Epithelial cell of proximal tubule (primary cell): ENCODE measurements at places on chromosomes 16 and 17. TPM values are rescaled to one million over a fixed set of nuclear protein-coding genes. Genes with fewer than 3 reads are reported as not detected.

The C16orf92 gene
- total RNA-seq, result not detected in 2 replicates

The WNT9B gene
- total RNA-seq, result 0.14 TPM in 1 of 2 replicates, not detected in the other

The ACTG1 gene
- 8,322 and 8,951 TPM in 2 replicates for total RNA-seq

The BAIAP3 gene
- total RNA-seq, result 1.5 and 3.9 TPM in 2 replicates

The CDRT15 gene
- not detected in 2 replicates for total RNA-seq

The HBA2 gene
- total RNA-seq, result not detected in 2 replicates

The SMIM22 gene
- total RNA-seq, result 0.98 and 12.2 TPM in 2 replicates

The ALOX12B gene
- total RNA-seq, result 0.35 TPM in 1 of 2 replicates, not detected in the other

The TNFRSF17 gene
- not detected in 2 replicates for total RNA-seq

The DCTPP1 gene
- 108 and 136 TPM in 2 replicates for total RNA-seq

The SLC6A2 gene
- total RNA-seq, result not detected in 2 replicates

The FKBP10 gene
- total RNA-seq, result 106 and 143 TPM in 2 replicates

The CTRB2 gene
- total RNA-seq, result not detected in 2 replicates

The NPIPB6 gene
- total RNA-seq, result 0.07 and 0.29 TPM in 2 replicates

The SGF29 gene
- total RNA-seq, result 17.4 and 18.7 TPM in 2 replicates

The KRT23 gene
- total RNA-seq, result 13.4 and 17.1 TPM in 2 replicates

The ABCA6 gene
- total RNA-seq, result 0.06 TPM in 1 of 2 replicates, not detected in the other

The KRTAP2-4 gene
- total RNA-seq, result not detected in 2 replicates

The CIITA gene
- 0.14 TPM in 1 of 2 replicates, not detected in the other for total RNA-seq

The SLC13A2 gene
- not detected in 2 replicates for total RNA-seq

The NMRAL1 gene
- 120 and 177 TPM in 2 replicates for total RNA-seq

GRCh38 chr16:23434380-23434779 is 18.6 kb downstream of the COG7 start:
- DNase-seq, result peak; percentile 22

DNA sequence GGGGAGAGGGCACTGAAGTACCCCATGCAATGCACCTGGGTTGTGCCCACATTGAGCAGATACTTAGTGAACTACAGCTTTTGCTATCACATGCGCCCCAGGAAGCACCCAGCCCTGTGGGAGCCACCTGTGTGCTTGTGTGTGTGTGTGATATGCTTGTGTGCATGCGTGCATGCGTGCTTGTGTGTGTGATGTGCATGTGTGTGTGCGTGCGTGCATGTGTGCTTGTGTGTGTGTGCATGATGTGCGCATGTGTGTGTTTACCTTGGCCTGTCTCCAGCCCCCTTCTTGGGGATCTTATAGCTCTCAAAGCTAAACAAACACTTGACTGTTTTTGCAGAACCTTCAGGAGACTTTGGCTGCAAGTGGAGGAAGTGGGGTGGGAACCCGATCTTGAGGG is 841 bp downstream of the C16orf89 start:
- no peak for DNase-seq

- DNase-seq, result no peak
Observed at GRCh38 chr17:55210292-55210691, 54.5 kb upstream of the HLF start.

DNA sequence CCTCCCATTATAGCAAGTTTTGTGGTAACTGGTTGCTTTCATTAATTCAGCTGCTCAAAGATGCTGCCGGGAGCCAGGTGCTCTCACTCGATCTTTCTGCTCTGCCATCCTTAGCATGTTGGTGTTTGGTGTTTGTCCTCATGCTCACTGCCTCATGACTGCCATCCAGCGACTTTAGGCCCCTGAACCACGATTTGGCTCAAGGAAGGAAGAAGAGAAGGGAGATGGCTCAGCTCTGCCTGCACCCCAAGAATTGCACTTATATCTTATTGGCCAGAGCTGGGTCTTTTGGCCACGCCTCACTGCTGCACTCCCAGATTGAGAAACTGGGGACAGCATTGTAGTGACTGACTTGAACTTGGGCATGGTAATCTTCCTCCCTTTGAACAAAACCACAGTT is 52.7 kb downstream of the ARSG start:
- DNase-seq, result no peak

- DNase-seq, result no peak
Observed at GRCh38 chr17:61331178-61331577, 68.5 kb upstream of the TBX2 start.

DNA sequence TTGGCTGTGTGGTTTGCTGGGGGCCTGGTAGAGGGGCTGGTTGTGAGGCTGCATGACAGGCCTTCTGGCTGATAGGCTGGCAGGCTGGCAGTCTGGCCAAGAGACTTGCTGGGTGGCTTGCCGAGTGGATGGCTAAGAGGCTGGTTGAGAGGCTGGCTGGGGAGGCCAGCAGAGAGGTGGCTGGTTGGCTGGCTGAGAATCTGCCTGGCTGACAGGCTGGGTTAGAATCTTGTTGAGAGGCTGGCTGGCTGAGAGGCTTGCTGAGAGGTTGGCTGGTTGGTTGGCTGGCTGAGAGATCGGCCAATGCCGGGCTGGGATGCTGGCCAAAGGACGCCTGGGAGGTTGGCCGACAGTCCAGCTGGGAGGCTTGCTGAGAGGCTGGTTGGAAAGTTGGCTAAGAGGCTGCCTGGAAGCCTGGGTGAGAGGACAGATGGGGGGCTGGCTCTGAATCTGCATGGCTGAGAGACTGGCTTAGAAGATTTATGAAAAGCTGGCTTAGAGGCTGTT is 35.9 kb upstream of the ACSM2B start:
- DNase-seq, result no peak

DNA sequence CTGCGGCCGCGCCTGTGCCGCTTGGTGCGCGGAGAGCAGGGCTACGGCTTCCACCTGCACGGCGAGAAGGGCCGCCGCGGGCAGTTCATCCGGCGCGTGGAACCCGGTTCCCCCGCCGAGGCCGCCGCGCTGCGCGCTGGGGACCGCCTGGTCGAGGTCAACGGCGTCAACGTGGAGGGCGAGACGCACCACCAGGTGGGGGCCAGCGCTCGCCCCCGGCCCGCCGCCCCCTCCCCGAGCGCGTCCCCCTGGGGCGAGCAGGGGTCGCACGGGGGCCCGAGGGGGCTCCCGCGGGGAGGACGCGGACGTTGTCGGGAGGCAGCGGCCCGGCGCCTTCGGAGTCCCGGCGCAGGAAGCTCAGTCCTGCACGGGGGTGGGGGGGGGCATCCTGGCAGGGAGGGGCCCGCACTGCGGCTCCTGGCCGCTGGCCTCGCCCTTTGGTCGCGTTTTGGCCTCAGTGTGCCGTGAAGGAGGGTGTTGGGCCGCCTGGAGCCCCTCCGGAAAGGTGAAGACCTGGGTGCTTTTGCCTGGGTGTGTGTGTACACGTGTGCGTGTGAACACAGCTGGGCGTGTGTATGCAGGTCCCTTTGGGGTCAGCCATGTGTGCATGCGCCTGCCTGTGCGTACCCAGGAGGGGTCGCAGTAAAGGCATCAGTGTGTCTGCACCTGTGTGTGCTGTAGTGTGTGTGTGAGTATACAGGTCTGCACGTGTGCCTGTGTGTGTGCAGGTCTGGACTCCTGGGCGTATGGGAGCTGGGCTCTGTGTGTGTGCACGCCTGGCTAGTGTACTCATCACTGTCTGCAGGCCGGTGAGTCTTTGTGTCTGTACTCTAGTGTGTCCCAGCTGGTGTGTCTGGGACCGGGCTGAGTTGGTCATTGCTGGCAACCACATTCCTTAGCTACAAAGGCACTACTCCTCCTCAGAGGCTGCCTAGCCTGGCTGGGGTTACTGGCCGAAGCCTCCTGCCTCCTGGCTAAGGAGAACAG is 615 bp downstream of the NHERF2 start:
- no peak for DNase-seq

- DNase-seq, result no peak
Observed at GRCh38 chr17:45361976-45362375, 45.2 kb upstream of the MAP3K14 start.

GRCh38 chr16:70478169-70478568 is 23.8 kb downstream of the FCSK start:
- no peak for DNase-seq

DNA sequence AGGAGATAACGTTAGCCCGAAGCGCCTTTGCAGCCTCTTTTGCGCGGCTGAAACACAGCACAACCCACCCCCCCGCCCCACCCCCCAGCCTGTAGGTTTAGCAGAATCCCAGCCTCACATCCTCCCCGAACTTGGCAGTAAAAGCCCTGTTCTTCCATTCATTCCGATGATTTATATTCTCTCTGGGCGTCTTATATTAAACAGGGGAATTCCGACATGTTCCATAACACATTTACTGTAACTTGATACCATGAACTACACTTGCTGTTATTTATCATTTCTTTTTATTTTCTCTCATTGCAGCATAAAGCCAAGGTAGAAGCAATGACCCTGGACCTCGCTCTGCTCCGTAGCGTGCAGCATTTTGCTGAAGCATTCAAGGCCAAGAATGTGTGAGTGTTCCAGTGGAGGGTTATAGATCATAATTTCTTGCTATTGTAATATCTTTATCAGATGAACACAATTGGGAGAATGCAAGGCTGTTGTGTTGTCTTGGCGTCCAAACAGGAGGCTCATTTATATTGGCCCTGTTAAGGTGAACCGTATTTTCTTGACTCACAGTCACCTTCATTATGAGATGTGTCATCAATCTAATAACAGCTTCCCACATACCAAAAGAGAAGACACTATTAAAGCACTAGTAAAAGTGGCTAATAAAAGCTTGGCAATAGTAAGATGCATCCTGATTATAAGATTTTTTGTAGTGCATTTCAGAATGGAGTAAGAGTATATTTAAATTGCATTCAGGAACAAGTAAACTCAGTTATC is 287.3 kb downstream of the WWOX start:
- DNase-seq, result no peak

DNA sequence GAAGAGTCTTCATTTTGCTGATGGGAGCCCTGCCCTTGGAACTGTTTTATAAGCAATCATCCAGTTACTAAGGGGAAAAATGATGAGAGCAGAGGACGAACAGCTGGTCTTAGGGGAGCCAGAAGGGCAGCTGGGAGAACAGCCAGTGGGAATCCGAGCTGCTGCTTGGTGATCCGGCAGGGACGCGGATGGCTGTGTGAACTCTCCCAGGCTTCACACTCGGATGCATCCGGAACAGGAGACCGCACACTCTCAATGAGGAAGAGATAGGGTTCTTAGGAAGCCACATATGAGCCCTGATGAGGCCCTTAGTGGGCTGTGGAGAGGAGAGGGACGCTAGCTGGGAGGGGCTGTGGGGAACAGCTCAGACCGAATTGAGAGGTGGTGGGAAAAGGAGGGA is 5.0 kb upstream of the CACNG5 start:
- DNase-seq, result no peak

DNA sequence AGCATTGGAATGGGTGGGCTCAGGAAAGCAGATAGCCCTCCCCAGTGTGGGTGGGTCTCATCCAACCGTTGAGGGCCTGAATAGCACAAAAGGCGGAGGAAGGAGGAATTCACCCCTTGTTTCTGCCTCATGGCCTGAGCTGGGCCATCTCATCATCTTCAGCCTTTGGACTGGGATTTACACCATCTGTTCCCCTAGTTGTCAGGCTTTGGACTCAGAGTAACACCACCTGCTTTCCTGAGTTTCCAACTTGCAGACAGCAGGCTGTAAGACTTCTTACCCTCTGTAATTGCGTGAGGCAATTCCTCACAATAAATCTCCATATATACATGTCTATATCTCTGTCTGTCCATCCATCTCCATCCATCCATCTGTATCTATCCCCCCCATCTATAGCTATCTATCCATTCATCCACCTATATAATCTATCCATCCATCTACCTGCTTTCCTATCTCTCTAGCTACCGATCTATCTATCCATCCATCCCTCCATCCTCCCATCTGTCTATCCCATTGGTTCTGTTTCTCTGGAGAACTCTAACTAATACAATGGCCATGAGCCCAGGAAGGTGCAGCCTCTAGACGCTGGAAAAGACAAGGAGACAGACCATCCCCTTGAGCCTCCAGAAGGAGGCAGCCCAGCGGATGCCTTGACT is 21.3 kb downstream of the DNAH17 start:
- DNase-seq, result no peak

DNA sequence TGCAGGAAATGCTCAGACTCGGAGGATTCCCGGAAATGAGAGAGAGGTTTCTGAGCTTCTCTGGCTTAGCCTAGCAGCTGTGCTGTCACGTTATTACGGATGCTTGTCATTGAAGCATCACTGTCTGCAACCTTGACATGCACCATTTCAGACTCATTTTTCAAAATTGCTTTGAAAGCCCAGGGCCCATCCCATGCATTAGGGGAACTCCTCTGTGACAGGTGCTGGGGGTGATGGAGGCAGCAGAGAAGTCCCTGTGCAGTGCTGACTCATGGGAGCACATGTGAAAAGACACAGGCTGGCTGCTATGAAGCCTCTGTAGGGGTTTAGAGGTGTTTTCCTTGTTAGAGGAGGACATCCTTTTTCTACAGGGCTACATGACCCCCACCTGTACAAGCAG is 214.0 kb upstream of the MPHOSPH6 start:
- DNase-seq, result no peak

DNA sequence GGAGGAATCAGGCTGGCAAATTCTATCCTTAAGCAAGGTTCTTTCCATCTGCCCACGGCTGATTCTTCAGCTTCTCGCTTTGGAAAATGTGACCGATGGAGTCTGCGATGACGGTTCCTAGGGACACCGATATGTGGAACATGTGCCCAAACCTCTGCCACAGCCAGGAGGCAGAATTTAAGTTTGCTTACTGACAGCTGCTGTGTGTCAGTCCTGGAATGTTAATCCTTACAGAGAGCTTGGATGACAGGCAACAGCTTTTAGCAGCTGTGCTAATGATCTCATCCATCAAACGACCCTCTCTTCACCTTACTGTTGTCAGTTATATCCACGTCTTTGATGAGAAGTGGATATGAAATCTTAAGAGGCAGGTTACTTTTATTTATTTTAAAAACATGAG is 11.4 kb upstream of the MYH13 start:
- DNase-seq, result no peak

DNA sequence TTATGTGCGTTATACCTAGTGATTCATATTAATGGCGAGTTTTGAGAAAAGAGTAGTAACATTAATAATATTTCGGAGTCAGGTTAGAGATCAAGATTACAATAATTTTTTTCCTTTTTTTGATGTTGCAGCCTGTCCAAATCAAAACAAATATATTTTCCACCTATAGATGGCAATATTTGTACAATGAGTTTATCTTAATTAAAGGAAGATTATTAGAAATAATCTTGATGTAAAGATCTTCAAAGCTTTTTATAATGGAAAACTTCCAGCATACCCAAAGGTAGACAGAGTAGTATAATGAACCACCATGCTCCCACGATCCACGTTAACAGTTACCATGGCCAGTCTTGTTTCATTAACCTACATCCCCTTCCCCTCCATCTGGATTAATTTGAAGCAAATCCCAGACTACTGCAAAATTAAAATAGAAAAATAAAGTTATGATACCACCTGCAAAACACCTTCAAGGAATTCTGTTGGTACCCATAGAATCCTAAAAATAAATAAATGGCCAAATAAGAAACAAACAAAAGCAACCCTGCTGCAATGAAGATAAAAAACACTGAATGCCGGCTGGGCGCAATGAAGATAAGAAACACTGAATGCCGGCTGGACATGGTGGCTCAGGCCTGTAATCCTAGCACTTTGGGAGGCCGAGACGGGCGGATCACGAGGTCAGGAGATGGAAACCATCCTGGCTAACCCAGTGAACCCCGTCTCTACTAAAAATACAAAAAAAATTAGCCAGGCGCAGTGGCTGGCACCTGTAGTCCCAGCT is 46.5 kb upstream of the GINS3 start:
- no peak for DNase-seq

GRCh38 chr17:81722184-81723120 is 10.4 kb downstream of the SLC25A10 start:
- no peak for DNase-seq
